Common myeloid progenitor, CD34-positive (primary cell): ENCODE measurements at places on chromosomes 5 and 9.

GRCh38 chr9:71910650-71911060 is 338 bp downstream of the ABHD17B start:
- no peak for DNase-seq

DNA sequence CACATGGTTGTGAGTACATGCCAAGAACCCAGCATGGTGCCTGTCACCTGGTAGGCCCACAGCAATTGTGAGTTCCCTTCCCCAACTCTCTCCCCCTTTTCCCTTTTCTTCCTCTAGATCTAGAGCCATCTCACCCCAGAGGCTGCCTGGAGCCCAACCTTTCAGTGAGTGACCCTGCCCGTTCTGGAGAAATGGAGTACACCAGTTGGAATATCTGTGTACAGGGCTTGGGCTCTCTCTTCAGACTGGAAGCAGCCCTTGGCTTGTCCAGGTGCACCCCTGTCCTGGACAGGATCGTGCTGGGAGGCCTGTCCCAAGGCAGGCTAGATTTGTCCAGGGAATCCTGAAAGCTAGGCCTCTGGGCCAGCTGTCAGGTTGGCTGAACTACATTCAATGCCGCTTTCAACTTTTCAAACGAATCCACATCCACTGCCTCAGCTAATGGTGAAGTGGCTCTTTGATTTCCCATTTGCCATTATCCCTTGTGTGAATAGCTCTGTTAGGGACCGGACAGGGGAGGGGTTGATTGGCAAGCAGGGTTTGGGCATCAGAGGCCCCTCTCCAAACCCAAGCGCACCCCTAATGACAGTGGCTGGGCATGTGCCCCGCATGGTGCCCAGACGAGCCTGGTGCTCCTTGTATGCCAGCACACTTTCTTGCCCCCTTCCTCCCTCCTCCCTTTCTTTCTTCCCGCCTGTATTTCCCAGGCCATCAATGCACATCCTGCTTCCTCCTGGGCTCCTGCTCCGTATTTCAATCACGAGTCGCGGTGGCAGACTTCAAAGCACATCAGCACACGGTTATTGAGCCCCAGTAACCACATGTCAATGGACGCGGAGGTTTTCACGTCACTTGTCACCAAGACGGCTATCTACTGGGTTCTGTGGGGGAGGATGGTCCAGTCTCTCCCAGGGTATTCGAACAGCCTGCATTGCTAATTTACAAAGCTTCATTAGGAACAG is 211.2 kb downstream of the DAB2IP start:
- no peak for DNase-seq

GRCh38 chr5:164346785-164347630 is 841.6 kb downstream of the MAT2B start:
- no peak for DNase-seq

- DNase-seq: no peak
These were observed 24.2 kb downstream of the TRIO start for GRCh38 chr5:14167211-14167845.

DNA sequence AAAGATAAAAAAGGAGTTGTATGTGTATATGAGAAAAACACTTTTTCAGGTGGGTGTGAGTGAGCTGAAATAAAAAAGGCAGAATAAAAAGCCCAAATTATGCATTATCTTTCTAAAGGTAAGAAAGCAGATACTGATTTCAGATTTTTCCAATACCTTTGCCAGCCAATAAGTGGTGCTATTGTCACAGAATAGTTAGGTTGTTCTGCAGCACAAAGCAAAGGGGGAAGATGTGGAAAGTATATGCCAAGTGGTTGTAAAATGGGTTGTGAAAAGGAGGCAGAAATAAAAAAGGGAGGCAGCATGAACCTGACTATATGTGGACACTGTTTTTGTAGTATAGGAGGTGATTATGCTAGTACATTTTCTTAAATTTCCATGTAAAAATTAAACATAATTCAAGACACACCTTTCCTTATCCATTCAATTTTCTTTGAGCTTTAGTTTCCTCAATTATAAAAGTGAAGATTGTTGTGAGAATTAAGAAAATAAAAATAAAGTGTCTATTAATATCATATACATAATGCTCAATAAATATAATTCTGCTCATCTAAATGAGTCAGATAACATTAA is 106.7 kb downstream of the SMIM15 start:
- peak; percentile 64 for DNase-seq

DNA sequence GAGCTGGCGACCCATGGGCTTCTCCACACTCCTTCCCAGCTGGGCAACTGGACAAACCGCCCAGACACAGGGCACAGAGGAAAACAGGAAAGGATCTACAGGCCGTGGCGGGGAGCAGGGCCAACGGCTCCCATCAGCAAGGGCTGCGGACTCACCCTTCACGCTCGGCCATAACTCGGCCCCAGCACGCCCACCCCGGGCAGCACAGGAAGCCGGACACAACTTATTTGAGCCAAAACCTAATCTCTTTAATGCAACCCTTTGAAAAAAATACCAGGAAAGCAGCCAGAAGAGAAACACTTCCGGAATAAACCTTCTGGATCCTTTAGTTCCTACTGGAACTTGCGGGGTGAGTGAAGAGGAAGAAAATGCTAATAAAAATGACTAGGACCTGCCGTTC is 59.9 kb downstream of the VAV2 start:
- no peak for DNase-seq

DNA sequence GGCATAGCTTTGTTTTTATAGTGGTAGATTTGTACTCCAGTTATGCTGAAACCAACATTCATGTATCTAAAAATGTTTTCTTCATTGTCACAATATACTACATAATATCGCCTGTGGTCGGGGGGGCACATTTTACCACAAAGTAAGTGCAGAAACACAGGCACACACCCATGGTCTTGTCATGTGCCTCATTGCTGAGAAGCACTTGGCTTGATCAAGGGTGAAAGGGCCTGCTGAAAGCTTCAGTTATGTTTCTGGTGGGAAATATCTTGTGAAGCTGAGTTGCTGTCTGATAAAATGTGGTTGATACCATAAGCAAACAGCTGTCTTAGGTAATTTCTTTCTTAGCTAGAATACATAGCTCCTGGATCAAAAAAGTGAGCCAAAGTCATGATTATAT is 393.1 kb downstream of the MAN2A1 start:
- DNase-seq: no peak

GRCh38 chr9:111854799-111855198 is 41.8 kb upstream of the UGCG start:
- no peak for DNase-seq

DNA sequence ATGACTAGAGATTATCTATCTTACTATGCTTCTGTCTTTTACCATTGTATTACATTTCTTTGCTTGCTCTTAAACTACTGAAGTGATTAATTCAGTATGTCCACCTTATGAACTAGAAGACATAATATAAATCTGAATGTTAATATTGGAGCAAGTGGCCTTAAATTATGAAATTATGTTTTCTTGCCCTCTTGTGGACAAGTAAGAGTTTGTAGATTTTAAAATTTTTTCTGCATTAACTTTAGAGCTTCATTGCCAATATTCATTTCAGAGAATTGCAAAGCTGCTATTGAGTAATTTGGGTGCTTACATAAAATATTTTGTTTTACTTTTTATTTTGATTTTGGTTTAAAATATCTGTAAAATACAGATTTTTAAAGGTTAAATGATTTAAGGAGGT is 55.3 kb downstream of the RANBP17 start:
- DNase-seq: no peak

DNA sequence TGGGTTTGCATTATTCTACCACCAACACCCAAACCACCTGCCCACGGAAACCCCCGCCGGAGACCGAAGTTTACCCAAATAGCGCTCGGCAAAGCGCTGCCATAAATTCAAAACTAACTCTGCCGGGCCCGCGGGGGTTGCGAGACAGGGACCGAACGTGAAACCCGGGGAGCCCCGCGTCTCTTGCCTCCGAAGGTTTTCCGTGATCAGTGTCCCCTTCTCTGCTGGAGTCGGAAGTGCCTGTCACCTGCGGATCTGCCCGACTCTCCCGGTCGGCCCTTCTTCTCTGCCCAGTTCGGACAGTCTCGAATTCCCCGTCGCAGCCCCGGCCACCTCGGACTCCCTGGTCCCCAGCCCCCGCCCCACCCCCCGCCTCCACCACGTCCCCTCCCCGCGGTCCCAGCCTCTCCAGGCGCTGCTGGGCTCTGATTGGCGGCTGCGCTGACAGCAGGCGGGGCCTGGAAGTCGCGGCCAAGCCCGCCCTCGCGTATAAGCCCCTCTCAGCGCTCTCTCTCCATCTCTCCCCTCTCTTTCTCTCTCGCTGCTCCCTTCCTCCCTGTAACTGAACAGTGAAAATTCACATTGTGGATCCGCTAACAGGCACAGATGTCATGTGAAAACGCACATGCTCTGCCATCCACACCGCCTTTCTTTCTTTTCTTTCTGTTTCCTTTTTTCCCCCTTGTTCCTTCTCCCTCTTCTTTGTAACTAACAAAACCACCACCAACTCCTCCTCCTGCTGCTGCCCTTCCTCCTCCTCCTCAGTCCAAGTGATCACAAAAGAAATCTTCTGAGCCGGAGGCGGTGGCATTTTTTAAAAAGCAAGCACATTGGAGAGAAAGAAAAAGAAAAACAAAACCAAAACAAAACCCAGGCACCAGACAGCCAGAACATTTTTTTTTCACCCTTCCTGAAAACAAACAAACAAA is at the start of gene RORB:
Gene RORB, plus strand, starts transcription at position 517 of the 929 bp plus-strand sequence. CDS start 642 bp downstream, outside the sequence.
- peak; percentile 66 for DNase-seq

GRCh38 chr5:151130922-151131891 is 26.4 kb downstream of the ANXA6 start:
- no peak for DNase-seq

DNA sequence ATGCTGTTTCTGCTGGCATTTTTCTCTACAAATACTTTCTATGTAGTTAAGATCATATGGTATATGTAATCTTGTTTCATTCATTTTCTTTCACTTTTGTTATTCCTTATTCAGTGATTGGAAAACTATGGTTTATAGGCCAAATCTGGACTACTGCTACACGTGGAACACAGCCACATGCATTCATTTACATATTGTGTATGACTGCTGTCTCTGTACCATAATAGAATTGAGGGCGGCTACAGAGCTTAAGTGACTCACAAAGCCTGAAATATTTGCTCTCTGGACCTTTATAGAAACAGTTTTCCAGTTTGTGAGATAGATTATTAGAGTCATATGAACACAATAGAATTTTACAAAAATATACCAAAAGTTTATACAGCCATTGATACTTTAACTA is 133.6 kb upstream of the CDKN2B start:
- no peak for DNase-seq

GRCh38 chr5:7980881-7981280 is 111.9 kb downstream of the MTRR start:
- no peak for DNase-seq

DNA sequence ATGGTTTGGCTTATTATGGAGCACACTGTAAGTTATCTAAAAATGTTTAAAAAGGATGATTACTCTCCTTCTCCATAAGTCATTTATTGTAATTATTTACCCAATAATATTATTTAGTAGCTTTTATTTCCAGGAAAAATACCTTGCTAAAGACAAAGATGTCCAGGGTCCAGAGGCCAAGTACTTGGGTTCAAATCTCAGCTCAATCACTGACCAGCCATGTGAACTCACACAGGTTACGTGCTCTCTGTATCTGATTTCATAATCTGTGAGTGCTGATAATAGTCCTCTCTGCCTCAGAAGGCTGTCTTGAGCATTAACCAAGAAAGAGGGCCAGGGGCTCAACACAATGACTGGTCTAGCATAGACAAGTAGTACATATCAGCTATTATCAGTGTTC is 27.0 kb downstream of the ALDH1A1 start:
- no peak for DNase-seq

DNA sequence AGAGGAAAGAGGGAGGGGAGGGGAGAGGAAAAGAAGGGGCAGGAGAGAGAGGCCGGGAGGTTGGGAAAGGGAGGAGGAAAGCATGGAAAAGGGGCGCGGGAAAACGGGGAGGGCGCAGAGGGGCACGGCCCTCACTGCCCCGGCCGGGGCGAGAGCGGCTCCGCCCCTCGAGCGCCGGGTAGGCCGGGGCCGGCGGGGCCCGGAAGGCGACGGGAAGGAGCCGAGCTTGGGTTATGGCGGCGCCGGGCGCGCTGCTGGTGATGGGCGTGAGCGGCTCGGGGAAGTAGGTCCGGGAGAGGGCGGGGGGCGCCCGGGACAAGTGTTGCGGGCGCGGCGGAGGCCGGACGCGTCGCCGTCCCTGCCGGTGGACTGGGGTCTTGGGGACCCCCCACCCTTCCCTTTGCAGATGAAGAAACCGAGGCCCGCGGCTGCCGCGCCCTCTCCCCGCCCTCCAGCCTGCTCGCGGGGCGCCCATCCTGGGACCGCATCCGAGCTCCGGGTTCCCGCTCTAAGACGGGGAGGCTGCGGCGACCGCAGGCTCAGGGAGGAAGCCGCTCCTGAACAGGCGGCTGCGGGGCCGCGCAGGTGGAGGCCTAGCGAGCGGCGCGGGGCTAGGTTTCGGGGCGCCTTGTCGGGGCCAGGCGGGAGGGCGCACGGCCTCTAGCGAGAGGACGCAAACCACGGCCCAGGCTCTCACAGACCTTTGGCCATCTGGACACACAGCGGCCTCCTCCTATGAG is at the start of gene IDNK:
Gene IDNK, plus strand, starts transcription at position 205 of the 740 bp plus-strand sequence. Its CDS starts 29 bp downstream, at position 234.
- peak; percentile 71 for DNase-seq

DNA sequence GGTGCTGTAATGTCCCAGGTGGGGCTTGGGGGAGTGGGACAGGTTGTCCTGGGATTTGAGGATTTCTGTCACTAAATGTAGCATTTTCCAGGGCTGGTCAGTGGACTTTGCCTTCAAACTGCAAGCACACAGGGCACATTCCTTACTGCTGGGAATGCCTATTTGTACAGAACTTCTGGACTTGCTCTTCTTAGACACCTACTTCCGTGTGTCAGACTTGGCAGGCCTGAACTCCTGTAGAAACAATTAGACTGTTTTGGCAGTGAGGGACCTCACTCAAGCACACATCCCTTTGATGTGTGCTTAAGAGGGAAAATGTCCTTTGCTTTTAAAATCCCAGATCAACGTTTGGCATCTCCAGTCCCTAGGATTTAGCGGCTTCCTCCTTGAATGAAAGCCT is 192.2 kb downstream of the PAPPA start:
- DNase-seq: no peak

DNA sequence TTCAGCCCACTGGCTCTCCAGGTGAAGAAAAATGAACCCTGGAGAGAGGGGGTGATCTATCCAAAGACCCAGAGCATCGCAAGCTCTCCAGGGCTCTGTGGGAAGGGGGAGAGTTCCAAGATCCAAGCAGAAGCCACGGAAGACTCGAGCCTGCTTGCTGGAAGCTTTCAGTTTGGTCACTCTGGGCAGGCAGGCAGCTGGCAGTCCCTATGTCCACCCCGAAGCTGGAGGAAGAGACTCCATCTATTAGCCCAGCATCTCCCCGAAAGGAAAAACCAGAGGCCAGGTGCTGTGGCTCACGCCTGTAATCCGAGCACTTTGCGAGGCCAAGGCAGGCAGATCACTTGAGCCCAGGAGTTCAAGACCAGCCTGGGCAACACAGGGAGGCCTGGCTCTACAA is 10.7 kb upstream of the SPARC start:
- DNase-seq: no peak
